ENCODE measurements at places on chromosomes 13 and 19. TPM values are rescaled to one million over a fixed set of nuclear protein-coding genes. Genes with fewer than 3 reads are reported as not detected.

The SERP2 gene
- polyA plus RNA-seq, result 11.3 TPM

The PODNL1 gene
- polyA plus RNA-seq, result 1.7 TPM

DNA sequence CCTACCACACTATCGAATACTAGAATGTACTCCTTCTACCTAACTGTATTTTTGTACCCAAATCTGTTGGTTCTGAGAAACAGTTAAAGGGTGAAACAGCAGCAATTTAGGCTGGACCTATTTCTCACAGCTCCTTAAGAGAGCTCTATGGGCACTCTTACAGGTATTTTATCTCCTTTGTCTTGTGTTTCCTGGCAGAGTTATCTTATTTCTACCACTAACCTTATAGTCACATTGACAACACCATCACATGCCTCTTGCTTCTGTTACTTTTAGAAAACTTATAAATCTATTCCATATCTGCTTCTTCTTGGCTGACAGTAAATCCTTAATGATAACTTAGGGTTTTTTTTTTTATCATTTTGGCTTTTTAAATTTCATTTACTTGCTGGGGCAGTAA is 130.7 kb downstream of the MYO16 start:
- DNase-seq, result no peak

DNA sequence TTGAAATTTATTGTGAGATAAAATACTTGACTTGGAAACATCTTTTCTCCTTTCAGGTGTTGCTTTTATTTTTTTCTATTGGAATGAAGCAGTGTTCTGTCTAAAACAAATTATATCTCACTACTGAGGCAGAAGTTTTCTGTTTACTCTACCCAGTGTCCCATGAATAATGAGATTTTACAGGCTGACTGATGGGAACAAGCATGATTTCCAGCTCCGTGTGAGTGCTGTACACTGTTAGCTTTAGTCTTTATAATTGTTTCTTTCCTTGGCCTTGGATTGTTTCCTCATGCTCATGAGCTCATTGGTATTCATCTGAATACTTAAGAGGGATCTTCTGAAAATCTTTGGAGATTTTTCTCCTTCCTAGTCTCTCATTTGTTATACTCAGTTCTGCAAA is 2049.5 kb upstream of the PRR20A start:
- DNase-seq, result no peak

GRCh38 chr13:112465251-112466131 is 89.3 kb downstream of the SPACA7 start:
- DNase-seq, result no peak

- no peak for DNase-seq
Observed at GRCh38 chr19:4103080-4103433, 20.9 kb downstream of the MAP2K2 start.

- no peak for DNase-seq
Observed at GRCh38 chr13:85509512-85509911, 289.7 kb downstream of the SLITRK6 start.

All from left renal pelvis (tissue), 4 donors.